Fibroblast of lung (primary cell): ENCODE measurements at places on chromosomes 7 and 10. TPM values are rescaled to one million over a fixed set of nuclear protein-coding genes. Genes with fewer than 3 reads are reported as not detected.

DNA sequence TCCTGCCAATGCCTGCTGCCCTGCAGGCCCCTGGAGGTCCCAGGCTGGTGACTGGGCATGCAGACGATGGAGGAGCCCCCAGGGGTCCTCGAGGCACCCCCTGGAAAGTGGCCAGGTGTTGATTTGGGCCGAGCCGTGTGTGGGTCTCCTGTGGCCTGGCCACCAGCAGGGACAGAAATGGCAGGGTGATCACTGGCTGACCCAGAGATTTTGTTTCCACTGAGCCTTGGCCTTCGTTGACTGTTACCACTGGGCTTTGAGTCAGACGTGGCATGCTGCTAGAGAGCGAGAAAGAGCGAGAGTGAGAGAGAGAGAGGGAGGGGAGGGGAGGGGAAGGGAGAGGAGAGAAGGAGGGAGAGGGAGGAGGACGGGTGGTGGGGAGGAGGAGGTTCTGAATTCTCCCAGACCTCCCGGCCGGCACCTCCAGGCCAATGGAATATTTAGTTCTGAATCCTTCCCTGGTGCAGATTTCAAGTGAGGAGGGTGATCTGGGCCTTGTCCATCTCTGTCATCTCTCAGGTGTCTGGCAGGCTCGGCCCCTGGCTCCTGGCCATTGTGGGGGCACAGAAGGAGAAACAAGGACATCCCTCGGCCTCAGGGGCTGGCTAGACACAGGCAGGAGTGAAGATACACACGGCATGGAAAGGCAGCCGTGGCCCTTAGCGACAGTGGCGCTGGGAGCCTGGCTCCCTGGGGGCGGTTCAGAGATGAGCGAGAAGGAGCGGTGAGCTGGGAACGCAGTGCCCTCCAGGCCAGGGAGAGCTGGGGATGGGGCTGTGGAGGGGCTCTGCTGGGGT, 58.2 kb downstream of the GLRX3 start:
- no peaks in the 10 kb centered on the region for H3K27me3 ChIP-seq
- peak; percentile 6 for DNase-seq
- no peaks in the 10 kb centered on the region for H3K36me3 ChIP-seq
- H3K4me1 ChIP-seq: no peaks in the 10 kb centered on the region
- no peak overlapping the region for H3K4me3 ChIP-seq
- no peak overlapping the region for H3K27ac ChIP-seq

- no peaks in the 10 kb centered on the region for H3K4me1 ChIP-seq
- H3K36me3 ChIP-seq: no peaks in the 10 kb centered on the region
- H3K4me3 ChIP-seq: no peak overlapping the region
- no peaks in the 10 kb centered on the region for H3K27me3 ChIP-seq
Observed at GRCh38 chr10:62348029-62348428, 26.1 kb upstream of the ZNF365 start.

GRCh38 chr7:17560516-17560915, 262.1 kb downstream of the AHR start:
- H3K27me3 ChIP-seq: no peaks in the 10 kb centered on the region
- H3K36me3 ChIP-seq: no peaks in the 10 kb centered on the region
- H3K4me1 ChIP-seq: peaks cover 7% of the 10 kb centered on the region
- no peak overlapping the region for H3K4me3 ChIP-seq

GRCh38 chr7:1330801-1331425, 98.2 kb downstream of the UNCX start:
- no peak for DNase-seq
- no peaks in the 10 kb centered on the region for H3K4me1 ChIP-seq
- no peak overlapping the region for H3K4me3 ChIP-seq
- no peaks in the 10 kb centered on the region for H3K36me3 ChIP-seq
- no peak overlapping the region for H3K27ac ChIP-seq

Gene SMIM30
- total RNA-seq: 46.7 and 71.0 TPM in 2 replicates

GRCh38 chr10:69213591-69214311, 6.4 kb upstream of the HKDC1 start:
- DNase-seq: peak; percentile 65
- no peak overlapping the region for H3K27ac ChIP-seq
- peaks cover 3% of the 10 kb centered on the region for H3K4me1 ChIP-seq
- H3K36me3 ChIP-seq: no peaks in the 10 kb centered on the region
- no peak overlapping the region for H3K4me3 ChIP-seq

- H3K36me3 ChIP-seq: no peaks in the 10 kb centered on the region
- no peak overlapping the region for H3K4me3 ChIP-seq
- no peaks in the 10 kb centered on the region for H3K4me1 ChIP-seq
- H3K27me3 ChIP-seq: no peaks in the 10 kb centered on the region
Observed at GRCh38 chr7:116493449-116493848, 6.1 kb upstream of the CAV2 start.

Gene CDHR3
- 4.9 and 9.4 TPM in 2 replicates for total RNA-seq

GRCh38 chr7:158887594-158887993, 31.2 kb downstream of the DYNC2I1 start:
- no peak overlapping the region for H3K27ac ChIP-seq
- DNase-seq: no peak
- H3K4me1 ChIP-seq: no peaks in the 10 kb centered on the region

- no peak for DNase-seq
- H3K4me3 ChIP-seq: no peak overlapping the region
- H3K27me3 ChIP-seq: no peaks in the 10 kb centered on the region
- no peaks in the 10 kb centered on the region for H3K4me1 ChIP-seq
- no peak overlapping the region for H3K27ac ChIP-seq
Observed at GRCh38 chr10:102102421-102102820, 17.7 kb downstream of the LDB1 start.

Gene HMX2
- not detected in 2 replicates for total RNA-seq

GRCh38 chr7:21185653-21186265, 242.1 kb upstream of the SP4 start:
- H3K27ac ChIP-seq: no peak overlapping the region
- DNase-seq: no peak
- no peaks in the 10 kb centered on the region for H3K27me3 ChIP-seq

Gene HBP1
- 122 and 127 TPM in 2 replicates for total RNA-seq

DNA sequence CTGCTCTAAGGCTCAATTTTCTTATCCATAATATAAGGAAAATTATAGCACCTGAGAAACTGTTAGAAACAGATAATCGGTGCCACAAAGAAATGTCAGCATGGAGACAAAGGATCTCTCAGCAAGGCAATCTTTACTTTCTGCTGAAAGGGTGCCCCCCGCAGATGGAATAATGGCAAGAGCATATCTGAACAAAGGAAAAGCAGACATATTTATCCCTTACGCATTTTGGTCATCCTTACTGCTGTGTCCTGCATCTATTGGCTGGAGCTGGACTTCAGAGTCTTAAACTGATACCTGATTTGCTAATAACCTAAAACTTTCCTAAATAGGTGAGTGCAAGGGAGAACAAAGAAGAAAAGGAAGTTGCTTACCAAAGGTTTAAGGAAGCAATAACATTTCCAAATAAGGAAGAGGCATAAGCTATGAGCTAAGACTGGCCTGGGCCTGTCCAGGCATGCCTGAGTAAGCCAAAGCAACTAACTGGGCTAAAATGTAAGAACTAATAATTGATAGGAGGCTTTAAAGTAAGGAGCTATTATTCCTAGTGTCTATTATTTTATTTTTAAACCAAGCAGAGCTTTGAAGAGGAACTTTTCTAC, 39.6 kb upstream of the ELMO1 start:
- peak; percentile 5 for DNase-seq
- H3K27ac ChIP-seq: no peak overlapping the region
- H3K27me3 ChIP-seq: no peaks in the 10 kb centered on the region
- H3K4me3 ChIP-seq: no peak overlapping the region

Gene AKR1C8
- total RNA-seq: not detected in 2 replicates

- H3K27me3 ChIP-seq: no peaks in the 10 kb centered on the region
- H3K36me3 ChIP-seq: no peaks in the 10 kb centered on the region
- no peaks in the 10 kb centered on the region for H3K4me1 ChIP-seq
- no peak for DNase-seq
- H3K4me3 ChIP-seq: no peak overlapping the region
Observed at GRCh38 chr7:4638781-4639575, 43.1 kb upstream of the FOXK1 start.

DNA sequence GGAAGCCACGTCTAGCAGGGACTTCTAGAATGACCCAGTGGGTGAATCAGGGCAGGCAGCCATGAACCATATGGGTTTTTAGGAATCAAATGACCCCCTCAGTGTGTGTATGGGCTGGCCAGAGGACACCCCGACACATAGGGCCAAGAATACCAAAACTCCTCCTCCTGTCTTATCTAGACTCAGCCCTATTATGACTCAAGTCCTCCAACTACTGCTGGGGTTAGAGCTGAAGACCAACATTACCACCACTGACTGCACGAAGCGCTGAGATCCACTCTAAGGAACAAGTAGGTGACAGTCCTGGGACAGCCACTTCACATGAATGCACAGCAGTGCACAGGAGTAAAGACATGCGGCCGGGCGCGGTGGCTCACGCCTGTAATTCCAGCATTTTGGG, 11.5 kb upstream of the SVOPL start:
- no peaks in the 10 kb centered on the region for H3K27me3 ChIP-seq
- no peak overlapping the region for H3K27ac ChIP-seq
- no peaks in the 10 kb centered on the region for H3K4me1 ChIP-seq
